IgD-negative memory B cell (primary cell): ENCODE measurements at places on chromosomes 12 and 14. TPM values are rescaled to one million over a fixed set of nuclear protein-coding genes. Genes with fewer than 3 reads are reported as not detected.

Gene KRT82
- not detected for polyA plus RNA-seq

Gene AHNAK2
- polyA plus RNA-seq: 0.68 TPM

Gene ARF6
- polyA plus RNA-seq: 222 TPM

Gene ADGRD1
- polyA plus RNA-seq: 0.50 TPM

Gene WNT1
- 0.19 TPM for polyA plus RNA-seq

Gene TAS2R7
- not detected for polyA plus RNA-seq

Gene RNASE3
- not detected for polyA plus RNA-seq

Gene TAS2R9
- not detected for polyA plus RNA-seq

Gene KCNMB4
- polyA plus RNA-seq: 0.19 TPM

Gene CHGA
- polyA plus RNA-seq: 0.44 TPM

Gene TMTC1
- polyA plus RNA-seq: not detected

Gene TMX1
- polyA plus RNA-seq: 37.9 TPM

Gene IL31
- not detected for polyA plus RNA-seq

Gene E2F7
- not detected for polyA plus RNA-seq

Gene DTX1
- polyA plus RNA-seq: 0.61 TPM

Gene AP1G2
- polyA plus RNA-seq: 119 TPM

Gene NANOG
- not detected for polyA plus RNA-seq

Gene COPZ1
- polyA plus RNA-seq: 135 TPM

Gene INSM2
- polyA plus RNA-seq: not detected

Gene CLEC7A
- 1.9 TPM for polyA plus RNA-seq

Gene TRAF3
- 35.3 TPM for polyA plus RNA-seq

Gene SPTB
- 0.06 TPM for polyA plus RNA-seq

Gene FZD10
- polyA plus RNA-seq: not detected

Gene PUS1
- polyA plus RNA-seq: 45.5 TPM

Gene GSG1
- polyA plus RNA-seq: not detected
